Nucleus accumbens (tissue), 56 donors: ENCODE measurements at places on chromosomes 6 and 20.

- no peak for DNase-seq
Observed at GRCh38 chr6:70150521-70150920, 152.4 kb downstream of the COL9A1 start.

DNA sequence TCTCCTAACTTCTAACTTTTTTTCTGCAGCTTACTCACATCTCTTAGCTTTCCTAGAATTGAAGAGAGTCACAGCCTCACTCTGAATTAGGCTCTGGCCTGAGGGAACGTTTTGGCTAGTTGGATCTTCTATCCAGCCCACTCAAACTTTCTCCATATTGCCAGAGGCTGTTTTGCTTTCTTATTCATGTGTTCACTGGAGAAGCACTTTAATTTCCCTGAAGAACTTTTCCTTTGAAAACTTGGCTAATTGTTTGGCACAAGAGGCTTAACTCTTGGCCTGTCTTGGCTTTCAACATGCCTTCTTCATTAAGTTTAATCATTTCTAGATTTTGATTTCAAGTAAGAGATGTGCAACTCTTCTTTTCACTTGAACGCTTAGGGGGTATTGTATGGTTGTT, 138.2 kb upstream of the PLCB4 start:
- DNase-seq = no peak

GRCh38 chr6:129895692-129896091, 34.6 kb upstream of the TMEM244 start:
- no peak for DNase-seq

- DNase-seq = no peak
Observed at GRCh38 chr6:43788301-43788700, 18.3 kb downstream of the VEGFA start.

DNA sequence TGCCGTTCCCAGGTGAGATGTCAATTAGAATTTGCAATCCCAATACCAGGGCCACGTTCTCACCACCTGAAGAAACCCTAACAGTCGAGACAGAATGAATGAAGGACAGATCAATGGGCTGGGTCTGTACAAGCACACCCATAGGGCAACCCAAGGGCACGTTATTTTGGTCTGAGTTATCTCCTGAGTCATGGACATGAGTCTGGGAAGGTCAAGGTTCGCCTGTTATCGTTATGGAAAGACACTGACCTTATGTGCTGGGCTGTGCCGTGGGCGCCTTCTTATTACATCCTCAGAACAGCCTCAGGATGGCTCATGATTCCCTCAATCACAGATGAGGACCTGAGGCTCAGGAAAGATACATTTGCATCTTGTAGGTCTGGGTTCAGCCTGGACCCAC, 175.0 kb upstream of the SULF2 start:
- no peak for DNase-seq
